Stimulated activated CD8-positive, alpha-beta memory T cell treated with anti-CD3 and anti-CD28 coated beads, Interleukin-15, amount 100 ng/mL, for 48 hours (primary cell): ENCODE measurements at places on chromosomes 5 and 9.

DNA sequence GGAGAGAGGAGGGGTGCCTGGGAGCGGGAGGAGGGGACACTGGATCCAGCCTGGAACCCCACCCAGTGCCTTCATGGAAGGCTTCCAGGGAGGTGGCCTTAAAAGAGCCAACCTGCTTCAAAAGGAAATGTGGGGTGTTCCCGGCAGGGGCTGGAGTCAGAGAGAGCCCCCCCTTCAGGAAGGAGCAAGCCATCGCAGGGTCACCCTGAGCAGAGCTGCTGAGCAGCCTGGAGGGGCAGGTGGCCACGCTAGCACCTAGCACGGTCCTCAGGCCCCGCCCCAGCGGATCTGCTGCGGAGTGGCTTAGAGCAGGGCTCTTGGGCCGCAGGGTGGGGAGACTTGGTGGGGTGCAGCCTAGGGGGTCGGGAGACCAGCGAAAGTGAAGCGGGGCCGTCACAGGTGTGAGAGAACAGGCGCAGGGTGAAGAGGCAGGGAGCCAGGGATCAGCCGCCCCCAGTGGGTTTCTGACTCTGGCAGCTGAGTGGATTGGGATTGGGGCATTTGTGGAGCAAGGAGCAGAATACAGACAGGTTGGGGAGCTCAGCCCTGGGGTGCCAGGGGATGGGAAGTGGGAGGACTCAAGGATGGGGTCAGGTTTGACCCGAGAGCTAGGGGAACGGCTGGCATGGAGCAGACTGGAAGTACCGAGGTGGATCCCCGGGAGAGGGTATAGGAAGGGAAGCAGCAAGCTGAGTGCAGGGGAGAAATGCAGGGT lies 1.5 kb downstream of the LCN2 start:
- DNase-seq, result no peak

DNA sequence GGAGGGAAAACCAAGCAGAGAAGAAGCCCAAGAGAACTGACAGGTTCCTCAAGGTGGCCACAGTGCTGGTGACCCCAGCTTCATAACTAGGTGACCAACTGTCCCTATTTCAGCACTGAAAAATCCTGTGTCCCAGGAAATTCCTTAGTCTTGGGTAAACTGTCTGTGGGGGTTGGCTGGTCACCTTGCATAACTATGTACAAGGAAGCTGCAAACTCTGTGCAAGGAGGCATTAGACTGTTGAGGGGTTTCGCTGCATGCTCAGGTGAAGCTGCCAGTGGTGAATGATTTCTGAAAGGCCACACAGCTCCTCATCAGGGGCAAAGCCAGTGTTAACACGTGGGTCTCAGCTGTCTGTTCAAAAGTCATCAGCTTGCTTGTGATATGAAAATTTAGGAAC lies 36.9 kb downstream of the PCSK5 start:
- DNase-seq, result no peak

GRCh38 chr9:1332156-1332555 lies 282.0 kb downstream of the DMRT2 start:
- DNase-seq, result no peak

DNA sequence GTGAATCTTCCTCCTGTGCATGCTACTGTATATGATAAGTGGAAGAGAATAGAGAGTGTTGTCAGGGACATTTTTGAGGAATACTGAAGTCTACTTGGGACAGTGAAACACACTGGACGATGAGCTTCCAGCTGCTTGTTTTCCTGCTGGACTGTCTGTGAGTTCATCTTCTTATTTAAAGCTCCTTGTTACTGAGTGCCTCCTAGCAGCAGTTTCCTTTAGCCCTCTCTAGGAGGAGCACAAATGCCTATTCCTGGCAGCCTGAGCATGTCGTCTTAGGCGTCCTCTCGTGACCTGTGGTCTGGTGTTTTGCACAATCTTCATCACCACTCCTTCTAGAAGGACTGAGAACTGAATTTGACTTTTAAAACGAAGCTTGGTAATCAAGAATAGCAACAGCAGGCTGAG lies 43.8 kb downstream of the ANKRD33B start:
- no peak for DNase-seq

GRCh38 chr5:42950116-42950455 lies 90.0 kb downstream of the ANXA2R start:
- no peak for DNase-seq

DNA sequence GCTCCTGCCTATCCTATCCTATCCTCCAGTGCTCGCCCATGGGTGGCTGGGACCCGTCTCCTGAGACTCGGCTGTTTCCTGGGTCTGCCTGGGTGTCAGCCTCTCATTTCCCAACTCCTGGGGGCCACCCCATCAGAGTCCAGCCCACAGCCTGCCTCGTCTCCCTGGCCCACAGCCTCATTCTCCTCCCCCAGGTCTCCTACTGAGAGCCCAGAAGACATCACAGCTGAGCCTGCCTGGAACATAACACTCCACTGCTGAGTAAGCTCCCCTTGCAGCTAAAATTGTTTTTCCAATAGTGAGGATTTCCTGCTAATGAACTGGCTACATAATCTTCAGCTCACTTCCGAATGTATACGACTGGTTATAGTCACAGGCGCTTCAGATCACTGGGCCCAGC lies 95.3 kb downstream of the TTLL11 start:
- DNase-seq, result no peak

DNA sequence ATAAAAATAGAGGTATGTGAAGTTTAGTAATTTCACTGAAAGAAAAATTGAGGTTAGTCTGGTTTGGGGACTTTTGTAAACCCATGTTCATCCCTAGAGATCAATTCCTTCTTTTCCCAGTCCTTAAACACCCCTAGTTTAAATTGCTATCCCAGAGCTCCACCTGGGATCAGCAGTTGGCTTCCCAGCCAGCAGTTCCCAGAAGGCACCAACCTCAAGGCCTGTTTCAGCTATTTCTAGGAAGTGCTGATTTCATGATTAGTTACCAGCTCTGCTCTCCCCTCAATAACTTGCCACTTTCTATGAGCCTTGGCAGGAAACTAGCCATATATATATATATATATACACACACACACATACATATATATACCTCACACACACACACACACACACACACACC lies 30.5 kb downstream of the EPB41L4B start:
- no peak for DNase-seq

- DNase-seq, result no peak
Observed at GRCh38 chr9:18829873-18830272, 203.1 kb downstream of the SAXO1 start.

DNA sequence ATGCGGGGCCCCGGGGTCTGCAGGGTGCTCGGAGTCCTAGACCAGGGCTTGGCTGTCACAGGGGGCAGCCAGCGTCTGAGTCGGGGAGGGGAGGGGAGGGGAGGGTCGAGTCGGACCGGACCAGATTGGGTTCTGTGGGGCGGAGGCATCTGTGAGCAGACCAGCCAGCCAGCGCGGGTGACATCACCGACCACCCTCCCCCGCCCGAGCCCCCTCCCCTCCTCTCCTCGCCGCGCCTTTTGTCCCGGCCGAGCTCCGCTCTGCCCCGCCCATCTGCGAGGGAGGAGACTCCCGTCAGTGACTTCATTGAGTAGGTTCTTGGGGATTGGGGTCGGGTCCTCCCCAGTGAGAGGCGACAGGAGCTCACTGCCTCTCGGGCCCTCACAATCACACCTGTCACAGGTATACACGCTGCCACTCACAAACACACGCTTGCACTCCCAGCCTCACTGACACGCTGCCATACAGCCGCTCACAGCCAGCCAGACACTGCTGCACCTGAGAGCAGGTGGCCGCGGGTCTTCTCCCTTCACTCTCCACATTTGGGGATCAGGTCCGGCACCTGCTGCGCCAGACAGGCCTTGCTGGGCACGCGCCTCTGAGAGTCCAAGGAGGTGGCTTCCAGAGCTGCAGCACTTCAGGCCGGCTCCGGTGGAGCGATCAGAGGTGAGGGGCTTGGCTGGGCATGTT lies 546 bp downstream of the DNAJB5 start:
- no peak for DNase-seq

DNA sequence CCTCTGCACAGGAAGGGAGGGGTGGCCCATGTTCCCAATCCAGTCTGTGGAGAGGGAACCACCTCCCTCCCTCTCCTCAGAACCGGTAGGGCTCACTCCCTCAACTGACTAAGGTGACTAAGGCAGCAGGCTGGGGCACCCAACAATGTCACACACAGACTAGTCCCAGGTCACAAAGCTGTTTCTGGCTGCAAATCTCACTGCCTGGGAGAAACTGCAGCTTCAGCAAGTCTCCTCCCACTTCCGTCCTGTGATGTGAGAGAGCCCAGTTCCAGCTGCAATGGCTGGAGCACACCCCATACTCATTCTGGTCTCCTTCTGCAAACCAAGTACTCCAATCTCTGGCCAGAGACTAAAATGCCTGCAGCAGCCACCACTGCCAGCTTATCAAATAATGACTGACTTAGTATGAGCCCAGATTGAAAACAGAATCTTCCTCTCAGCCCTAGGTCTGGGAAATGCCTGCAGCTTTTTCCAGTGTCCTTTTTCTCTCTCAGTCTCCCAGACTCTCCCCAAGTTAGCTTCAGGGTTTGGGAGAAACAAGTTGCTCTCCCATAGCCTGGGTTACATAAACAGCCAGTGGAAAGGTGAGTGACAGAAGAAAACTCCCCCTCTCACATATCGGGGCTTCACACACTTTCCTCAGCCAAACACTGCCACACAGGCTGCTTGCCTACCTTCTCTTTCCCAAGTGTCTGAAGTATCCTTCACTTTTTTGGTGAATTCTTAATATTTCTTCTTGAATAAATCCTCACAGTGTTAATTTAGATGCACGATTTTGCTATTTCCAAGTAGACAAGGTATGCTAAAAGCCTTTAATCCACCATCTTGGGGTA lies 247.4 kb upstream of the RASA1 start:
- DNase-seq, result no peak

DNA sequence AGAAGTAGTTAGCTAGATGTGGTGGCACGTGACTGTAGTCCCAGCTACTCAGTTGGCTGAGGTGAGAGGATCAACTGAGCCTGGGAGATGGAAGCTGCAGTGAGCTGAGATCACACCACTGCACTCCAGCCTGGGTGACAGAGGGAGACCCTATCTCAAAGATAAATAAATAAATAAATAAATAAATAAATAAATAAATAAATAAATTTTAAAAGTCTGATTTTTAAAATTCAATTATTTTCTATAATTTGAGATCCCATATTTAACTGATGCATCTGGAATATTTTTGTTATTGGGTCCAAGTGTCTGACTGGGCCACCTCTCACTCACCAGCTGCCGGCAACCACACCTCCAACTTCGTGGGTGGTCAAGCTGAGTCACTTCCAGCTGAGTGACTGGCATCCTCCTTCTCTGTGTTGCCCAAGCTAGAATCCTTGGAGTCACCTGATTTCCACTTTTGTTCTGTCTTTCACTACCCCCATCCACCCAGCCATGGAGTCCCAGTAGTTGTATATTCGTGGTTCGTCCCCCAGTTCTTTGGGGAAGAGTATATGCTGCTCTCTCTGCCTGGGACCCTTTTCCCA lies 70.9 kb downstream of the EGFLAM start:
- no peak for DNase-seq

DNA sequence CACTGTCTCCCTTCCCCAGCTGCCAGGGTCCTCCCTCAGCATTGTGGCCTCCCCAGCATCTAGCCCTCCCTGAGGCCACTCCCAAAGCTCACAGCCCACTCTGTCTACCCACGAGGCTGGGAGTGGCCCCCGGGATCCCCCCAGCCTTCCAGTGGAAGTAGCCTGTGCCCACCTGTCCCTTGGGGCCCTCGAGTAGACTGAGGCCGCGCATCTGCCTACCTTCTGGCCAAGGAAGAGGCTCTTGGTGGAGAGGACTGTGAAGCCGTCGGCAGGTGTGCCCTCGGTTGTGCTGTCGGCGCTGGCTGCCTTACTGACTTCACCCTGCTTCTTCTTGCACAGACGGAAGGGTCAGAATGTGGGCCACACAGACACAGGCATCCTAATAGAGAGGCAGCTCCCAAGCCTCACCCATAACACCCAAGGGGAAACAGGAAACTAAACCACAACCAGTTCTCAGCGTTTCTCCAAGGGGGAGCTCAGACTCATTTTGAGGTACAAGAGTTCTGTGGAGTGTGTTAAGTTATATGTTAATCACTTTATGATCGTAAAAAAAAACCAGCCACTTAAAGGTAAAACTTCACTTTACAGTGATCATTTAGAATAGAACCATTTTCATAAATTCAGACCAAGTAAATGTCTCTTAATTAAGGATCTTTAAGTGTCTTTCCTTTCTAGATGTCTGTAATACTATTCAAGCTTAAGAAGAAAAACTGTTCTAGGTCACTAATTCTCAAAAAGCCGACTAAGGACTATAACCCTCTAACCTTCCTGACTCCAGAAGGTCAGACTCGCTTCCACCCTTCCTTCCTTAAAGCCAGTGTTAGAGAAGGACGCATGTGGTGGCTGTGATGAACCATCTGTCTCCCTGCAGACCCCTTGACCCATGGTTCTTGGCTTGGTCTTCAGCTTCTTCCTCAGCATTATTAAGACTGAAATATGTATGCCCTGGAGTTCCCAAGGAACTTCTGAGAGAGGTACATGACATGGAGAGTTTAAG lies 38.5 kb downstream of the MACROH2A1 start:
- DNase-seq, result no peak

DNA sequence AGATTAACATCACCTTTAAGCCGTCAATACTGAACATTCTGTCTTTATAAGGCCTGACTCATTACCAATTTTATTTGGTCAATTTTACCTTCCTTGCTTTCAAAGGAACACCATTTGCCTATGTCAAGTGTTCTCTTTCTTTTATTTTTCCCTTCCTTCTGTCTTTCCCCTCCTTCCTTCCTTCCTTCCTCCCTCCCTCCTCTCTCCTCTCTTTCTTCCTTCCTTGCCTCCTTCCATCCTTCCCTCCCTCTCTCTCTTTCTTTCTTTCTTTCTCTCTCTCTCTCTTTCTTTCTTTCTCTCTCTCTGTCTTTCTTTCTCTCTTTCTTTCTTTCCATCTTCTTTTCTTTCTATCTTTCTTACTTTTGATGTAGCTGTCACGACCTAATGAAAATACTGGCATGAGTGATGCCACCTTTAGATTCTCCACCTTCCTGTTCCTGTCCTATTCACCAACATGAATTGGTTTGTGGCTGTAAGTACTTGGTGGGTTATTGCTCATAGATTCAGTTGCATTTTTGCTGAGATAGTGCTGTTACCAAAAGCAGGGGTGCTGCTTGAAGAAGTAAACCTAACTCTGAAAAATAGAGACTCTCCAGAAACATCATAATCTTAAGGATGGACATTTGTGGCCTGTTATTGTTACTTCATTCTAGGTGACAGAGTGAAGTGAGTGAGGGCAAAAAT lies 33.8 kb downstream of the DOCK8 start:
- DNase-seq, result no peak

DNA sequence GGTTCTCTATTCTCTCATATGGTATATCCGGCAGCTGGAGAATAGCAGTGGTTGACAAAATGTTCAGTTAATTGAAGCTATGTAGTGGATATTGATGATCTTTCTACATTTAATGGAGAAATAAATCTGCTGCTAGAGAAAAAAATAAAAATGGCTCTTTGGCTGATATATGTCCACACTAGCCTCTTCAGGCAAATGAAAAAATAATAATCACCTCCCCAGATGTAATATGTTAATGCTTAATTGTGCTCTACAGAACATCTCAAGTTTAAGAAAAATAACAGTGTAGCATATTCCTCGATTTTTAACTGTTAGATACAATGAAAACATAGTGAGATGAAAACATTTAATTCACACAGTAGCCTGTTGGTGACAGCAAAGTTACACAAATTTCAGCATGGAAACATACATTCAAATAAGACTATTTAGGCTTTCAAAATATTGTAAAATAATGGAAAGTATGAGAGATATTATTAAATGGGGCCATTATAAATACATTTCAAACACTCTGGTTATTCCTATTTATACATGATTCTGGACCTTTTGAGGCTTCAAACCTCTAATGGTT lies 543.0 kb downstream of the MAT2B start:
- no peak for DNase-seq
